ENCODE measurements at places on chromosomes 4 and X.

- no peak for DNase-seq
Observed at GRCh38 chrX:78545233-78545632, 113.9 kb downstream of the RTL3 start.

DNA sequence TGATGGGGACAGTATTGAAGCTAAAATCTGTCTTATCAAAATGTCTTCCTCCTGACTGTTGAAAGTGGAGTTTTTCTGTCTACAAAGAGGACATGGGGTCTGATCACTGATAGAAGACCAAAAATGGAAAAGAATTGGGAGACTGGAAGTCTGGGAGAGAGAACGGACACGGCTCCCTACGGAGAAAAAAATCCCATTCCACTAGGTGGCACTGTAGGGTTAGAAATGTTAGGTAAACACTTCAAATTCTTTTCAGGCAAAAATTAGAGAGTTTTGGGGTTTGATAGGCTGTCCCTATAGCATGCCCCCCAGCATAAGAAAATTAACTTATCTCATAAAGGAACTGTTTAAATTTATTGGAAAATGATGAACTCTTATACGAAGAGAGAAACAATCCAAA is 200.5 kb downstream of the FAM133A start:
- no peak for DNase-seq

GRCh38 chr4:168659741-168660465 is 163.1 kb downstream of the PALLD start:
- DNase-seq, result no peak

DNA sequence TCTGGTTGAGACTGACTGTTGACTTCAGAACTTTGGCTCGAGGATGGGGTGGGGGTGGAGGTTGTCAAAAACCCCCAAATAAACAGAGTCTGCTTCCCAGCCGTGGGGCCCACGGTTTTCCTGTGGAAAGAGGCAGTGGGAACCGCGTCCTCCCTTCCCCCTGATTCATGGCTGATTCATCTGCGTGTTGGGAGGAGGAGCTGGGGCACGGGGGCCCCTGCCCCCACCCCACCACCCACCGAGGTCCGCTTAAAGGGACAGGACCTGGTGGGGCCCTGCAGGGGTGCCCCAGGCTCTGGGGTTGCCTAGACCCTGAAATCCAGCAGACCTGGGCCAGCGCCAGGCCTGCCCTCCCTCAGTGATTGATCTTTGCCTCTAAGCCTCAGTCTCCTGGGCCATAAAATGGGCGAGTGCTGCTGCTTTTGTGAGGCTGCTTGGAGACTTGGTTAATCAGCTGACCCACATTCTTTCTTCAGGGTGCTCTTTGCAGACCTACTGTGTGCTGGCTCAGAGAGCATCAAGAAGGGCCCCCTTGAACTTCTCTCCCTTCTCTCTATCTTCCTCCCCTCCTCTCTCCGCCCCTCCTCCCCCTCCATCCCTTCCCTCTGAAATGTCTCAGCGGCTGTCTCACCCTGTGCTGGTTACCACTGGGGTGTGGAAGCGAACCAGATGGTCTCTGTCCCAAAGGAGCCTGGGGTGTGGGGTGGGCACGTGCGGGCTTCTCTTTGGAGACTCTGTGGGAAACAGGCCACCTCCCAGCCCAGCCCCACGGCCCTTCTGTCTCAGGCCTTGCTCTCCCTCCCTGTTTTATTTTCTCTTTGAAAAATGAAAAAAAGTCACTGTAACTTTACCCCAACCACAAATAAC is 9.1 kb downstream of the HTRA3 start:
- DNase-seq, result no peak

DNA sequence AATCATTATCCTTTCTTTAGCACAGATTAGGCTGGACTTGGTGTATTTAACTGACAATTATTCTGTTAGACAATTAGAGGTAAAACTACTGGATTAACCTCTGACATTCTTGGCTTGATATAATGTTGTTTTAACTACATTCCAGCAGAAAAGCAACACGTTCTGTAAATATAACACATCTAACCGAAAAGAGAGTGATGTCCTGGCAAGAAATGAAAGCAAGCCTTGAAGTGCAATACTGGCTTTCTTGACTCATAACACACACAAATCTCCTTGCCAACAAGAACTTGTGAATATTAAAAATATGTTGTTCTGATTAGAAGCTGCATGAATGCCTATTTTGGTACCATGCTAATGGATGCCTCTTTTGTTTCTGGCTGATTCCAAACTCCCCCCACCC is 76.4 kb downstream of the EFHC2 start:
- DNase-seq, result no peak

DNA sequence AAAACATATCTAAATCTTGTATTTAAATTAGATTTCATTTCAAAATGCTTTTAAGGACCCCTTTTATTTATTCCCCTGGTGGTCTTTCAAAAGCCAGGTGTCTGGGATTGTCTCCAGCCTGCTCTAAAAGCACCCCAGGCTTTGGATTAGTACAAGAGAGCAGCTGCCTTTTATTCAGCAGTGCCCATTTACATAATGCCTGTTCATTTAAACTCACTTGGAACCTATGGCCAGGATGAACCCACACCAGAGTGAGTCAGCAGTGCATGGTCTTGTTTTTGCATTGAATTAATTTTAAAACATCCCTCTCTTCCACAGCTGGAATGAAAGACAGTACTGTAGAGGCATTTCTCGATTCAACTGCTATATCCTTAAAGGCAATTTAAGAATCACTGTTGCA is 64.1 kb upstream of the TENM3 start:
- DNase-seq, result no peak

- no peak for DNase-seq
Observed at GRCh38 chr4:141174457-141174856, 41.2 kb upstream of the RNF150 start.

DNA sequence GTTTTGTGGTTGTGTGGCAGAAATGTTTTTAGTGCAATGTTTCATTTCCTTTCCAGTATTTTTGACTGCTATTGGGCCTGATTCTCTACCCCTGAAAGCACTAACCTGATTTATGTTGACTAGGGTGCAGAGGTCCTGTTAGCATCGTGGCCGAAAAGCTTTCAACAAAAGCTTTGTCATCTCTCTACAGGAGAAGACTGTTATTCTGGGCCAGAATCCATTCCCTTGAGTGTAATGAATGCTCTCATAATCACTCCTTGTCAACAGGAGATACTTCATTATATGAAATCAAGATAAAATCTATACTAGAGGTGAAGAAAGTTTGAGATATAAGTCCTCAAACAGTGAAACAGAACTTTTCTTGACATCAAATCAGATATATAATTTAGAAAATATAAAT is 195.5 kb downstream of the ZNF330 start:
- no peak for DNase-seq

GRCh38 chrX:38275615-38276014 is 51.7 kb downstream of the RPGR start:
- DNase-seq, result no peak

DNA sequence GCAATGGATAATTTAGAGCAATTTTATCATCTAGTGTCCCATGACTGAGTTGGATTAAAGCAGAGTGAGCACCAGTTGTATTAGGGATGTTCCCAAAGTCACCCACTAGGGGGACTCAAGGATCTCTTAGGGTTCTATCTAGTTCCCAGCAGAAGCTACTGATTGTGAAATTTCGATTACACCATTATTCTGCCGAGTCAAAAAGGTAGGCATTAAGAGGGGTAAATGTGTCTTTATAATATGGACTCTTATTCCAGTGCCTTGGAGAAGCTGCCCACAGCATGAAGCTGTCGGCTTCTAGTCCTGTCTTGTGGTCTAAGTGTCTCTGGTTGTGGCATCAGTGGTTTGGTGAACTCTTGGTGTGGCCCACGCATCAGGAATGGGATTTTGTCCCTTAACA is 53.3 kb downstream of the RGS12 start:
- no peak for DNase-seq

- DNase-seq, result peak; percentile 25
Observed at GRCh38 chrX:71671043-71671780, 3.9 kb downstream of the LOC101059915 start.

- no peak for DNase-seq
Observed at GRCh38 chr4:147815741-147816140, 83.9 kb downstream of the ARHGAP10 start.

DNA sequence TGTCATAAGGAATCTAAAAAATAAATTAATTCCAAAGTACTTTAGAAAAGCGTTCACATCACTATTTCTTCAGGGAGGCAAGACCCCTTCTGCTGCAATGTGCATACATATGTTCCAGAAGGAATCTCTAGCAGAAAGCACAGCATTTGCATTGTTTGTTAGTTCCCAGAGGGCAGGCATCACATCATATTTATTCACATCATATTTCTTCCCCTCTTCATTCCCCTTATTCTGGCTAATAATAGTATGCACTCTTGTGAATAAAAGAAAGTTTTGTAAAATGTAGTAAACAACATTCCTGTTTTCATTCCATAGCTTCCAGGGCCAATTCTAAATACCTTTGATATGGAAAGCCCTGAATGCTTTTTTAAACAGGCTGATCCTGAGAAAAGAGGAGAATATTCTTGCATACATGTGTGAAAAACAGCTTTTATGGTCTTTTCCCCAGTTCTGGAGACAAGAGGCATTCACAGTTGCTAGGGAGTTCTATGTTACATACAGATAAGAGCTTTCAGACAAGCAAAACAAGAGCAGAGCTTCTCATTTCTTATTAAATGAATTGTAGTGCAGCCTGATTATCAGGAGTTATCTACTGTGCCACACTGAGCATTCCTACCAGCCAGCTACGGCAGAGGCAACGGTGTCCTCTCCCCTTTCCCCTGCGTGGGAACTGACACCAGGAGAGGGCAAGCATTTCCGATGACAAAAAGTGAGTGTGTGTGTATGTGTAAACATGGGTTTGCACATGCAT is 15.2 kb downstream of the GATB start:
- no peak for DNase-seq

- no peak for DNase-seq
Observed at GRCh38 chr4:147958489-147959065, 226.7 kb downstream of the ARHGAP10 start.

DNA sequence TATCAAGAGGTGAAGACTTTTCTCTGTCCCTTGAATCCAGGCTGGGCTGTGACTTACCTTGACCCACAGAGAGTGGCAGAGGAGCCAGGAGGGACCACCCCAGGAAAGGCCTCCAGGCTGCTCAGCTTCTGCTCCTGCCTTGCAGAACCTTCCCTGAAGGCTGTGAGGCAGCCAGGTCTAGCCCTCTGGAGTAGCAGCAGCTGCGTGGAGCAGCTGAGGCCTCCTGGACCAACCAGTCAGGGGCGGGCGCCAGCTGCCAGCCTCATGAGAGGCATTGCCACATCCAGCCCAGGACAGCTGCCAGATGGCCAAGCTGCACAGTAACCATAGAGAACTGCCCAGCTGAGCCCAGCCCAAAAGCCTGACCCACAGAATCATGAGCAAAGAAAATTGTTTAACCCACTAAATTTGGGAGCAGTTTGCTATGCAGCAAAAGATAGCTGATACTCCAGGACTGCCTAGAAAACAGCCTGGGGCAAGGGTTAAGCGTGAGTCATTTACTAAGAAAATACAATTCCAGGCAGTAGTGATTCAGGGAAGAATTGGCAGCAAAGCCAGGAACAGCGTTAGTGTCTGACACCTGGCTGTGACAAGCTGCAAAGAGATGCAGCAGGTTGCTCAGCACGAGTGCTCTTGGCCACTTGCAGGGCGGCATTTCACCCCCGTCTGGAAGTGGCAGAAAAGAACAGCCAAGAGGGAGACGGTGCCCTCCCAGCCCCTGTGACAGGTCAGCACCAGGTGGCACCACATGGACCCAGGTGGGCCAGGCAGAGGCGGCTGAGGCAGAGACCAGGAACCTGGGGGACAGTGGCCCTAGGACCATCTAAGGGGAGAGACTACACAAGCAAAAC is 14.7 kb upstream of the PDE6B start:
- DNase-seq, result no peak

GRCh38 chr4:166172619-166173018 is 299.6 kb downstream of the TLL1 start:
- no peak for DNase-seq

DNA sequence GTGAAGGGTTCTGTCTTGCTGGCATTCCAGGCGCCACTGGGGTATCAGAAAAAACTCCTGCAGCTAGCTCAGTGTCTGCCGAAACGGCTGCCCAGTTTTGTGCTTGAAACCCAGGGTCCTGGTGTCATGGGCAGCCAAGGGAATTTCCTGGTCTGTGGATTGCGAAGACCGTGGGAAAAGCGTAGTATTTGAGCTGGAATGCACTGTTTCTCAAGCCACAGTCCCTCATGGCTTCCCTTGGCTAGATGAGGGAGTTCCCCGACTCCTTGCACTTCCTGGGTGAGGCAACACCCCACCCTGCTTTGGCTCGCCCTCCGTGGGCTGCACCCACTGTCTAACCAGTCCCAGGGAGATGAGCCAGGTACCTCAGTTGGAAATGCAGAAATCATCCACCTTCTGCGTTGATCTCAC is 40.1 kb downstream of the NOP14 start:
- DNase-seq, result no peak

DNA sequence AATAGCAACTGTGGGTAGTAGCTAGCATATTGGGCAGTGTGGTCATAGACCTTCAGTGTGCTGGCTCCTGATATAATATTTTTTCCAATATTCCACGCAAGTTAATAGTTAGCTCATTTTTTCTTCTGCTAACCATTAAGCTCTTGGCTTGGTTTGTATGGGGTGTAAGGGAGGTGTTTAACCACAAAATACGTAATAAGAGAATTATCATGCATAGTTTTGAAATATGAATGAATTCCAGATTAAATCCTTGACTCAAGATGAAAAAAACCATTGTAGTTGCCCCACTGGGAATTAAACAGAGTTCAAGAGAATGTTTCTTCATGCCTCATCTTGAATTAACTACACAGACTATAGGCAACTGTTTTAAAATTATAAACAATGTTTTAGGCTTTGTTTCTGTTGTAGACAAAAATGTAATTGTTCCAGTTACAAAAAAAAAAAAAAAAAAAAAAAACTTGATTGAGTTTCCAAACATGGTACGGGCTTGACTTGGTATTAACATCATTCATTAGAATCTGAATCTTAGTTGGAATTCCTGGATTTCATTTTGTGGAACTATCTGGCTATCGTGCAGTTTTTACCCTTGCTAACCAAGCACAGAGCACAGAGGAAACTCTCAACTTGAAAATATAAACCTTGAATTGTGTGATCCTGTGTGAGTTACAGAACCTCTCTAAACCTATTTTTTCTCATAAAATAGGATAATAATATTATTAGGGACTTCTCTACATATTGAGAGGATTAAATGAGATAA is 28.4 kb downstream of the CXCL1 start:
- no peak for DNase-seq

DNA sequence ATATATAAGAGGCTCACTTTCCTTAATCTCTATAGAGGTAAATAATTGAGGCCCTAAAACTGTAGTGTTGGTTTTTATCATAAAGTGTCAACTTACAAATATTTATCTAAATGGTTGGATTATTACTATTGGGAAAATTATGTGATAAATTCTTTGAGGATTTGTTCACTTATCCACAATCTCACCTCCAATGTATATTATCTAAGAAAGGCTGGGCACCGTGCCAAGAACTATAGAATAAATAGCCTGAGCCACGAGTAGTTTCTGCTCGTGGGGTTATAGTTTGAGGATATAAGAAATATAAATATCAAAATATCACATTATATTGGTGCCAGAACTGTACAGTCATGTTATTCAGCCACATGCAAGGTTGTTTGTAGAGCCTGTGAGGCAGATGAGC is 177.9 kb downstream of the VEGFC start:
- DNase-seq, result no peak

GRCh38 chr4:139018501-139018900 is 2.9 kb downstream of the NOCT start:
- no peak for DNase-seq
